ENCODE measurements at places on chromosomes 1 and 21.

DNA sequence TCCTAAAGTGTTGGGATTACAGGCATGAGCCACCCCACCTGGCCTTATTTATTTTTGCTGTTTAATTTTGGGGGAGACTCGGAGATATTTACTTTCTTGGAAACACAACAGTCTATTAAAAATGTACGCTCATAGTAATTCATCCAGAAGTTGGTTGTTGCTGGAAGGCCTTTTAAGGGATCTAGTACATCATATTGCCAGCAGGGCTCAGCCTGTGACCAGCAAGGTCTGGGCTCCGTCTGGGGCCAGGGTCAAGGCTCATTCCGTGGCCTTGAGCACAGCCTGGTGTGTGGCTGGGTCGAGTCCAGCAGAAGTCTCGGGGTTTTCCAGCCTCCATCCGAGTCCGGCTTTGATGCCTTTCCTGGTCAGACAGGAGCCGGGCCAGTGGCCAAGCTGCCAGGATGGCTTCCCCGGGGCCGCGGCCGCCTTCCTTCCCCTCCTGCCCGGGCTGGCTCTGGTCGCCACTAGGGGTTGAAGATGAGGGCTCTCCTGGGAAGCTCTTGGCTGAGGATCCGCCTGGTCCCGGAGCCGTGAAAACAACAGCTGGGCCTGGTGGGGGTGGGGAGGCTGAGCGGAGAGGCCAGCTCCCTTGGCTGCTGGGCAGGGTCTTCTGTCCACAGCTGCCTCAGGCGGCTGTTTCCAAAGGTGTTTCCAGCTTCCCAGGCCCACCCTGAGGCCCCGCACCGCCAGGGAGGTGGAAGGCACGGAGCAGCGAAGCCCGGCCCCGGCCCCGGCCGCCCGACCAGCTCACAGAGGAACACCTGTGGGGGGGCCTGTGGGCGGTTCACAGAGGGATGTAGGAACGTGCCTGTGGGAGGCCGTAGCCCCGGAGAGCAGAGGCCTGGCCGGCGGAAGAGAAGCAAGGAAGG, 5.1 kb upstream of the VWA1 start:
- no peak for DNase-seq

GRCh38 chr1:168470901-168471431, 72.8 kb downstream of the XCL2 start:
- no peak for DNase-seq

GRCh38 chr1:183896466-183897048, 91.6 kb downstream of the RGL1 start:
- no peak for DNase-seq

DNA sequence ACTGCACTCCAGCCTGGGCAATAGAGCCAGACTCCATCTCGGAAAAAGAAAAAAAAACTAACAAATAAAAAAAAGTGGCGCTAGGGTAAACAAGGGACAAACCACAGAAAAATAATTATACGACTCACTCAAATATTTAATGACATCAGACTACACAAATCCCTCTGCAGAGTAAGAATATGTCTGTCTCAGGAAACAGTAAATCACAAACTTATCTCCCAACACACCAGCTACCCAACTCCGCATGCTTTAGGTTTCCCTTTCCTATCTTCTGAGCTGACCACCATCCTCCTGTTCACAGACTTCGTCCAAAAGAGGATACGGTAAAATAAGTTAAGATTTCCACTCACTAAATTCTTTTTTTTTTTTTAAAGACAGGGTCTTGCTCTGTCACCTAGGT, 16.2 kb downstream of the WDR47 start:
- no peak for DNase-seq

DNA sequence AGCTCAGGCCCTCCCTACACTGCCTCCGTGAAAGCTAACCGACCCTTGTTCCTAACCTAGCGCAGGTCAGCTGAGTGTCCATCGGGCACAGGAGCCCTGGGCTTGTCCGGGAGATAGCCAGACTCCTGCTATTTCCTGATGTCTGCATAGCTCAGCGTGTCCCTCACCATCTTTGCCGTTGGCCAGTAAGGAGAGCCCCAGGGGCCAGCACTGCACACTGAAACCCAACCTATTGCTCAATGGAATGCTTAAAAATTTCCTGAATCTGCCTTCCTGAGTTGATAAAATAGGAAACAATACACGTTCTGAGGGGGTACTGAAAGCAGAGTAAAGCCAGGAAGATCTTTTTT, 2.2 kb downstream of the RUNX1 start:
- DNase-seq: no peak

DNA sequence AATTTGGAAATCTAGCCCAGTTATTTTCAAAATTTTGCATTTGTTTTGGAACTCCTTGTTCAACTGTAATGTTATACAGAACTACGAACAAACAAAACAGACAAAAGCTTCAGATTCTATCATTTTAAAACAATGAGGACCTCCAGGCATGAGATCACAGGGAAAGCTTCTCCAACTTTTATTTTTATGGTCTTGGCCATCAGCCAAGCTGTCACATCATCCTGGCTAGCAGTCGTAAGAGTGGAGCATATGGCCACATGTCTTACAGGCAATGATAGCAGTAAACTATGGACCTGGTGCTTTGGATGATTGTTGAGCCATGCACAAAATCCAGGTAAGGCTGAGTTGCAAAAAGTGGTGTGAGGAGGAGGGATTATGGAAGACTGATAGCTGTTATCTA, 299.6 kb downstream of the LMX1A start:
- no peak for DNase-seq

GRCh38 chr21:26047279-26047967, 123.1 kb downstream of the APP start:
- DNase-seq: no peak

DNA sequence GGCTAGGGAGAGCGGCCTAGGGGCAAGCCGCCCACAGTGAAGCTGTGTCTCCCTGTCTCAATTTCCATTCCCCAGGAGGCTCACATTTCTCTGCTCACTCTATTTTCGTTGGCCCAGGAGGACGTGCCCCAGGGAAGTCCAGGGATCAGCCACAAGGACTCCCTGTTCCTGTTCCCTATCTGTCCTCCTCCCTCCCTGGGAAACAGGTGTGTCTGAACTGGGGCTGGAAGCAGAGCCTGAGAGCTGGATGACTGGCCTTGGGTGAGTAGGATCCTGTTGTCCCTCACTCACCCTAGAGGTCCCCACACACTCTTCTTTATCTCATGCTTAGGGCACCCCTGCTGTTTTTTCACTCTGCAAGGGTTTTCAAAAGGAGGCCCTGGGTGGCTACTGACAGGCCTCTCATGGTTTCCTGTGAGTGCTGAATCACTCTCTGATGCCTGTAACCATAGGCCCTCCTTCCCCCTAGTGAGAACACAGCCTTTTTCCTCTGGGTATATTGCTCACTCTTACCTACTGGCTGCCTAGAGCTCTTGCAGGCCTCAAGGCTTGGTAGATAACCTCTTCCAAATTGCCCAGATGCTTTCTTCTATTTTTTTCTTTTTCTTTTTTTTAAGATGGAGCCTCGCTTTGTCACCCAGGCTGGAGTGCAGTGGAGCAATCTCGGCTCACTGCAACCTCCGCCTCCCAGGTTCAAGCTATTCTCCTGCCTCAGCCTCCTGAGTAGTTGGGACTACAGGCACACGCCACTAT, 3.3 kb upstream of the UTP11 start:
- DNase-seq: no peak

- DNase-seq: no peak
Observed at GRCh38 chr21:31030367-31031106, 7.7 kb downstream of the KRTAP19-8 start.

DNA sequence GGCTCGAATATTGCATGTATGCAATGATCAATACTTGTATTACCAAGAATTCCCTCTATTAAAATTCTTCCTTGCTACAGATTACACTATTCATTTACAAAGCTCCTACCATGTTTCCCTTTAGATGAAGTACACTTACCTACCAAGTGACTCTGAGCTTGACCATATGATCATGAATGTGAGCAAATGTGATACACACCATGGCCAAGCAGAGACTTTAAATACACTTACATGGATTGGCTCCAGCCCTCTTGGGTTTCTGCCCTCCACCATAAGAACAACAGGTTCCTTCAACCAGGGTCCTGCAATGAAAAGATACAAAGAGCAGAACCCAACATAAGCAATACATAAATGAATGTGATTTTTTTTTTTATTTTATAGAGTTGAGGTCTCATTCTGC, 30.0 kb downstream of the LRRC52 start:
- DNase-seq: no peak

All from vagina (tissue), 2 donors.